ENCODE measurements at places on chromosomes 2 and 18.

DNA sequence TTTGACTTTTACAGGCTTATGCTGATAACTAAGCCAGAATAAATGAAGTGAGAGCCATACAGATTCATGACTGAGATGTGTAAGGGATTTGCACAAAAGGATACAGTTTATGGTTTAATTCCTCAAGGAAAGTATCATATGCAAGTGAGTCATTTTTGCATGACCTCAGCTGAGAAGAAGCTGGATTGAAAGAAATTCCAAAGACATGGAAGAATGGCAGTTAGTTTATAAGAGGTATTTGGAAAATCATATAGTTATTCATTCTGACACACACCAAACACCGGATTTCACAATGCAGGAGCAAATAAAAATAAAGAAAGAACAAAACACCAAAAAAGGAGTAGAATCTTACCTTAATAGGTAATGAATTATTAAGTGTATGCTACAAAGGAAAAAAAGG is 83.2 kb upstream of the RND3 start:
- no peak for DNase-seq

DNA sequence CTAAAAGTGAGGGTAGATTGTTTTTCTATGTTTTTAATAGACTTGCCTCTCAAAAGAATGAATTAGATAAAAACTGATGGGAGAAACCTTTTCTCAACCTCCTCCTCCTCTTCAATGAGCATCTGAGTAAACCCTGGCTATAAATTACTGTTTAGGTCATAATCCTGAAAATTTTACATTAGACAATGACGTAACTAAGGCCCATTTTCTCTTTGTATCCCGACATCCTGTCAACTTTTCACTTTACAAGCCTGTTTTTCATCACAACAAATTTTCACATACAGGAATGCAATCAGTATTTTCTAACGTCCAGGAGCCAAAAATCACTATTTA is 1.3 kb downstream of the SPIRE1 start:
- DNase-seq = no peak

DNA sequence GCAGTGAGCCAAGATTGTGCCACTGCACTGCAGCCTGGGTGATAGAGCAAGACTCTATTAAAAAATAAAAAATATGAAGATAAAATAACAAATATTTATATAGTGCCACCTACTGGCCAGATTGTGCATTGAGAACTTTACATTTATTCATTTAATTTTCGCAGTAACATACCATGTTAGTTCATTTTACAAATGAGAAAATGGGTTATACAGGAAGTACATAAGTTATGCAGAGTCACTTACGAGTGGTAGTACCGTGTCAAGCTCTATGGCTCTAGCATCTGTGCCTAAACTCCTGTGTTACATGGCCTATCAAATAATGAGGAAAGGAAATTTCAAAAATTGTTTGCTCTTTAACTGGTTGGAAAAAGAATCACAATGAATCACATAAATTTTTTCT is 27.9 kb downstream of the RIF1 start:
- no peak for DNase-seq

GRCh38 chr18:62690236-62690815 is 25.0 kb upstream of the PHLPP1 start:
- DNase-seq = no peak

DNA sequence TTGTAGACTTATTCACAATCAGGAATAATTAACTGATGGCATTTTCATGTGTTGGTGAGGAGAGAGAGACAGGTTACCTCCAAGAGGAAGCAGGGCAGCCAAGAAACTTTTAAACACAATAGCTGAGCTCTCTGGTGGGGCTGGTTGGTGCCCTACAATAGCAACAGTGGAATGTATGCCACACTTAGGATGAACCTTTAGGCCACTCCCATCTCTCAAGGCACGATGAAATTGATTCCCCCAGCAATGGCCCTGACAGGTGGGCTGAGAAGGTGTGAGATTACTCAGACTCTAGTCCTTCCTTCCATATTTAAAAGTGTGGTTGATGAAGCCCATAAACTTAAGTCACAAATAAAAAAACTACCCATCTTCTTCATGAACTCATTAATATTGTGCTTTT is 219.4 kb upstream of the CYRIA start:
- DNase-seq = no peak

GRCh38 chr2:147621656-147622197 is 223.1 kb upstream of the ACVR2A start:
- no peak for DNase-seq

DNA sequence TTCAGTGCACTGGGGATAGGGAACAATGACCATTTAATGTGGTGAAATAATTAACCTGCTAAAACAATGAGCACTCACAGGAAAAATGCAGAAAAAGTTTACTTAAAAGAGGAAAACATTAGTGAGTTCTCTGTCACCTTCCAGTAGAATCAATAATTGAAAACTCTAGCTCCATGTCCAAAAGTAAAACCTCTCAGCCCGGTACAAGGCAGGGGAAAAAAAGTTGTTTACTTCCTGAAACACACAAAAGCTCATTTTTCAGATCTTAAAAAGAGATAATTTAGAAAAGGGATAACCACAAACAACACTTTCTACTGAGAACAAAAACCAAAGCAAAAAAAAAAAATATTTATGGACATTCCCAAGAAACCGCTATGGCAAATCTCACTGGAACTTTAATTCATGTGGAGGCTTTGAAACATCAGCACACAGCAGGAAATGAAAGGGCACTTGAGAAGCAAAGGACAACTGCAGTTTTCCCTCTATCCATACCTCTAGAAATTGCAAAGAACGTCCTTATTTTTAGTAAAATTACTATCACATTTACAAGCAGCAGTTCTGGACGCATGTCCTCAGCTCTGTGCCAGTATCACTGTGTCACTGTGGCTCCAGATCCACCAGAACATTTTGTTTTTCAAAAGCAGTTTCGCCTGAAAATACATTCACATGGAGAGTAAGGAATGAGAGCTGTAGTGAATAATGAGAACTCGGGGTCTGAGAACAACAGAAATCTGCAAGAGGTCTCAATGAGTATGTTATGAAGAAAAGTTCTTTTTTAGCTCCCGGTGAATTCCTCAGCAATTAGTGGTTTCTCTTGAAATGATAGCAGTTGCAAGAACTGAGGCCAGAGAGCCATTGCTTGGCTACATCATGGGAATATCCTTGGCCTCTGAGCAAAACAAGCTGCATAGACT is 44.7 kb upstream of the DNAH7 start:
- no peak for DNase-seq

GRCh38 chr18:55296778-55297177 is 291.2 kb downstream of the TCF4 start:
- no peak for DNase-seq

DNA sequence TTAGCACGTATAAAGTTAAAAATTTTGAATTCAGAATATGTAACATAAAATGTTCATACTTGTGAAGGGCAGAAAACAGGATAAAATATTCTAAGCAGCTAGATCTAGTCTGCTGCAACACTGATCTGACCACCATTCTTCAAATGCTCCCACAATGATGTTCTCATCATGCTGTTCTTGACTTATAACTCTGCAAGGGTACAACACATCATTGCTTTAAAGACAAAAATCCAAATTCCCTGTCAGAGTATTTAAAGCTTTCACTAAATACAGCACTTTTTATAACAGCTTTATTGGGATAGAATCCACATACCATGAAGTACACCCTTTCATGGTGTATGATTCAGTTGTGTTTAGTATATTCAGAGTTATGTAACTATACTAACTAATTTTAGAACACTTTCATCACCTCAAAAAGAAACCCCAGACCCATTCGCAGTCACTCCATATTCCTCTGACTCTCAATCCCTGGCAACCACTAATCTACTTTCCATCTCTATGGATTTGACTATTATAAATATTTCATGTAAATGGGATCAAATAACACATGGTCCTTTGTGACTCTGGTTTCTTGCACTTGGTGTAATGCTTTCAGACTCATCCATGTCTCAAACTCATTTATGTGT is 56.4 kb downstream of the MAP4K3 start:
- no peak for DNase-seq

DNA sequence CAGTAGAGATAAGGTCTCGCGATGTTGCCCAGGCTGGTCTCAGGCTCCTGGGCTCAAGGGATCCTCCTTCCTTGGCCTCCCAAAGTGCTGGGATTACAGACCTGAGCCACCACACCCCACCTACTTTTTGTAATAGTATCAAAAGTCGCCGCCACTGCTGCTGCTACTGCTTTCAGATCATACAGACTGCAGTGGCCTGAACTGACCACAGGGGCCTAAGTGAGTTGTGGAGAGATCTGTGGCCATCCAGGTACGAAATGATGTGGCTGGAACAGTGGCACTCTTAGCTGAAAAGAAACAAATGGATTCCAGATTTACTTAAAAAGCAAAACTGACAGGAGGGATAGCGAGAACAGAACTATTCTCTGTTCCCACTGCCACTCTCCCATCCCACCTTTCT is 32.9 kb upstream of the POMC start:
- DNase-seq = no peak

DNA sequence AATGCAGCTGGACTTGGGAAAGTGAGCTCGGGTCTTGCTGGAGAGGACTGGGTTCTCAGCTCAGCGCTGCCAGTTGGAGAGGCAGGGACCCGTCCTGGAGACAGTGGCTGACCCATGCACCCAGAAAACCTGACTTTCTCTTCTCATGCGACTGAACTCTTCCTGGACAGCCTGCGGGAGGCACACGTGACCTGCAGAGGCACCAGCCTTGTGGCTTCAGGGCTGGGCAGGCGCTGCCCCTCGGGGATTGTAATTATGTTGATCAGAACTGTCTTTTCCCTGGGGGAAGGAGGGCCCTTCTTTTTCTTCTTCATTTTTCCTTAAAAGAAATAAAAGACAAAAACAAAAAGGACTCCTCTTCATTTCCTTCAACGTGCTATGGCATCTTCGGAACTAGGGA is 198.1 kb downstream of the VAPA start:
- no peak for DNase-seq

DNA sequence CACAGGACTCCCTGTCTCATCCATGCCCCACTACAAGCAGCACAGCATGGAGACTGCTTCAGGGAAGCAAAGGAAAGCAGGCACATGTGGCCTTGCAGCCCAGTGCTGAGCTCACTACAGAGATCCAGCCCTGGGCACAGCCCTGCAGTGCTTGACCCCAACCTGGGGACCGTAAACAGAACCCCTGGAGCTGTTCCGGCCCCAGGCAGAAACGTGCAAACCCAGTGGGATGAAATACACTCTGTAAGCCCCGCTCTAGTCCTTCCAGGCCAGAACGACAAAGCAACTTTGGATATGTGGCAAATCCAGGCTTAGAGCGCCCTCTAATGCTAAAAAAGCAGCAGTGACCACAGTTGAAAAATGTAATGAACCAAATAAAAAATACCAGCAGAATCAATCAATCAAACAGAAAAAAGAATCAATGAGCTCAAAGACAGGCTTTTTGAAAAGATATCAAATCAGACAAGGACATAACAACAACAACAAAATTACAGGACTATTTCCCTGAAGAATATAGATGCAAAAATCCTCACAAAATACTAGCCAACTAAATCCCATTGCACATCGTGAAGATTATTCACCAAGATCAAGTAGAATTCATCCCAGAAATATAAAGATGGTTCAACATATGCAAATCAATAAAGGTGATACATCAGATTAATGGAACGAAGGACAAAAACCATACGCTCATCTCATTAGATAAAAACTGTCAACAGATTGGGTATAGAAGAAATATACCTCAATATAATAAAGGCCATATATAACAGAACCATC is 45.6 kb downstream of the ZNF519 start:
- no peak for DNase-seq

- no peak for DNase-seq
Observed at GRCh38 chr2:134146161-134146560, 107.7 kb upstream of the MGAT5 start.

DNA sequence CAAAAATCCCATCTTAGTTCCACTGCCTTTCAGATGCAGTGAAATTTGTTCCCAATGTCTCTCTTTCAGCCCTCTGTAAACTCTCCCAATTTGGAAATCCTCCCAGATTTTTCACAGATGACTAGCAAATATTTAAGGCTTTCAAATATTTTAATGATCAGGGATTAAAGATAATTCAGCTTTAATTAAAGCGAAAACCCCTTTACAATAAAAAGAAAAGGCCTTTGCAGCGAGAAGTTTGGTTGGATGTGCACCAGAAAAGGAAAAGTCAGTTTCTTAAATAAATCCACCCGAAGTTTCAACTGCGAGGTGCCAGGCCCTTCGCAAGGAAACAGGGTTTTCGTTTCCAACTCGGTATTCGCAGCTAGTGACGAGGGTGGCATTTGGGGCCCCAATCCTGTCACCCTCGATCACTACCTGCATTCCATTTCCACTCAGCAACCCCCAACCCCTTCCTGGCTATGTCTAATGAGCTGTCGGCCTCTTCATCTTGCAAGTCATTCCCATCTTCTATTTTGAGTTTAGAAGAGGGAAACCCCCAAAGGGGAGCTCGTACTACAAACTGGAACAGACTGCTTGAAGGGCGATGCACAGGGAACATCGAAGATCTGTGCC is 1.5 kb downstream of the RAX start:
- no peak for DNase-seq

GRCh38 chr2:174025271-174026121 is 60.3 kb upstream of the SP3 start:
- DNase-seq = no peak

DNA sequence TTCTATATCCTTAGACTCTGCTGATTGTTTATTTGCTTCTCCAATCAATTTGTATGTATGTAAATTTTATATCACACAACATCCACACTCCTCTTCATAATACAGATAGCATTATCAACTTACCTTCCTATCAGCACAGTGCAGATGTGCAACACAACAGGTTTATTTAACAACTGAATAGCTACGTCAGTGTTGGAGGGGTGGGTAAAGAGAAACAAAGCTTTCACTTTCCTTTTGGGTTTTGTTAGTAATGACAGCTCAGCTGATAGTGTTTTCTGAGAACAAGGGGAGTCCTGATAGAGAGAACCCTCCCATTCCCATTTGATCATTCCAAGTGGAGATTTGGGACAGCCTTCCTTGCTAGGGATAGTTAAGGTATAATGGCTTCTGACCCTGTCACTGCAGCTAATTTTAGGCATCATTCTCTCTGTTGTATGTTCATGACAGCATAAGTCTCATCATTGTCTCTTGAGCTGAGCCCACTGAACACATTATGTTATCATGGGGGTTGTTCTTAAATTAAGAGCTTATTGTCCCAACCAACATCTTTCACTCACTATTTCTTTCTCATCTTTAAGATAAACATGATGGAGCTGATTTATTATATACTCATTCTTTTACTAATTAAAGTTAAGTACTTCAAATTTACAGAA is 227.7 kb downstream of the GPD2 start:
- DNase-seq = no peak

DNA sequence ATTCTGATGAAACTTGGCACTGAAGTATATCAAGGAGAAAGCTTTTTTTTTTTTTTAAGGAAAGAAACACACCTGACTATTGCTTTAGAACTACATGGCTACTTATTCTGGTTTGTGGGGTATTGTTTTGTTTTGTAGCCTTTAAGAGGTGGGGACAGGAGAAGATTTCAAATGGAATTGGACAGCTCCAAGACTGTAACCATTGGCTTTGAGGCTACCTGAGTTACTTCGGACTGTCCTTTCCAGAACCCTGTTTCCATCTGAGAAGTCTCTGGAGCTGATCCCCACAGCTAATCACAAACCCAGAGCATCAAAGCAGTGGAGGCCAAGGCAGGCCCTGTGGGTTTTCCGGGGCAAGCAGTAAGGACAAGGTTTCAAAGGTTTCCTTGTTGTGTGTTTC is 4.7 kb downstream of the CDC42EP3 start:
- no peak for DNase-seq

GRCh38 chr2:106115250-106115649 is 78.9 kb downstream of the UXS1 start:
- DNase-seq = no peak

GRCh38 chr2:21915201-21915600 is 791.4 kb downstream of the TDRD15 start:
- DNase-seq = no peak

- no peak for DNase-seq
Observed at GRCh38 chr2:7691961-7692656, 774.9 kb downstream of the RNF144A start.
